Psoas muscle (tissue), 8 donors: ENCODE measurements at places on chromosomes 5 and 9. TPM values are rescaled to one million over a fixed set of nuclear protein-coding genes. Genes with fewer than 3 reads are reported as not detected.

Gene SPOUT1
- total RNA-seq, result 18.4 TPM

Gene IFNA13
- not detected for total RNA-seq

Gene WWC1
- not detected for total RNA-seq

Gene ALDOB
- total RNA-seq, result not detected

Gene MELK
- 0.15 TPM for total RNA-seq

Gene CBY3
- not detected for total RNA-seq

Gene GLRA1
- total RNA-seq, result not detected

Gene ITGA1
- total RNA-seq, result 13.0 TPM

Gene NELFB
- 43.8 TPM for total RNA-seq

Gene SIT1
- total RNA-seq, result 0.26 TPM

Gene QRFP
- total RNA-seq, result not detected

Gene PPP3R2
- not detected for total RNA-seq

Gene TPM2
- total RNA-seq, result 9,199 TPM

Gene DPYSL3
- 18.0 TPM for total RNA-seq

Gene CTNND2
- total RNA-seq, result 0.13 TPM

Gene SPATA6L
- 0.79 TPM for total RNA-seq

Gene PCDHGB1
- 0.71 TPM for total RNA-seq

Gene CNTLN
- total RNA-seq, result 1.4 TPM

Gene NUTM2G
- total RNA-seq, result not detected

Gene TMEM252
- not detected for total RNA-seq

Gene IFNA10
- not detected for total RNA-seq

Gene CDHR2
- 0.13 TPM for total RNA-seq

Gene GFPT2
- total RNA-seq, result 7.2 TPM

Gene SLC25A48
- total RNA-seq, result 9.5 TPM

Gene ZER1
- total RNA-seq, result 65.2 TPM

Gene CCDC183
- total RNA-seq, result not detected

Gene PTGER4
- total RNA-seq, result 8.3 TPM

Gene ISCA1
- 50.8 TPM for total RNA-seq

Gene PCDHB7
- 0.59 TPM for total RNA-seq

Gene SMIM32
- not detected for total RNA-seq

Gene TPPP
- total RNA-seq, result 11.0 TPM

Gene TRIM14
- 0.79 TPM for total RNA-seq

Gene MAMDC2
- total RNA-seq, result 4.0 TPM

Gene PAEP
- total RNA-seq, result not detected

Gene HSD17B3
- total RNA-seq, result 0.34 TPM

Gene CDX1
- total RNA-seq, result not detected

Gene OLFML2A
- 30.3 TPM for total RNA-seq

Gene KCNMB1
- total RNA-seq, result 0.21 TPM

Gene ASB6
- total RNA-seq, result 11.9 TPM

Gene ACOT12
- total RNA-seq, result not detected

Gene SLC2A8
- total RNA-seq, result 18.7 TPM

Gene FAM81B
- total RNA-seq, result not detected

Gene FBP2
- total RNA-seq, result 55.8 TPM
